ENCODE measurements at places on chromosomes 7 and 10.

DNA sequence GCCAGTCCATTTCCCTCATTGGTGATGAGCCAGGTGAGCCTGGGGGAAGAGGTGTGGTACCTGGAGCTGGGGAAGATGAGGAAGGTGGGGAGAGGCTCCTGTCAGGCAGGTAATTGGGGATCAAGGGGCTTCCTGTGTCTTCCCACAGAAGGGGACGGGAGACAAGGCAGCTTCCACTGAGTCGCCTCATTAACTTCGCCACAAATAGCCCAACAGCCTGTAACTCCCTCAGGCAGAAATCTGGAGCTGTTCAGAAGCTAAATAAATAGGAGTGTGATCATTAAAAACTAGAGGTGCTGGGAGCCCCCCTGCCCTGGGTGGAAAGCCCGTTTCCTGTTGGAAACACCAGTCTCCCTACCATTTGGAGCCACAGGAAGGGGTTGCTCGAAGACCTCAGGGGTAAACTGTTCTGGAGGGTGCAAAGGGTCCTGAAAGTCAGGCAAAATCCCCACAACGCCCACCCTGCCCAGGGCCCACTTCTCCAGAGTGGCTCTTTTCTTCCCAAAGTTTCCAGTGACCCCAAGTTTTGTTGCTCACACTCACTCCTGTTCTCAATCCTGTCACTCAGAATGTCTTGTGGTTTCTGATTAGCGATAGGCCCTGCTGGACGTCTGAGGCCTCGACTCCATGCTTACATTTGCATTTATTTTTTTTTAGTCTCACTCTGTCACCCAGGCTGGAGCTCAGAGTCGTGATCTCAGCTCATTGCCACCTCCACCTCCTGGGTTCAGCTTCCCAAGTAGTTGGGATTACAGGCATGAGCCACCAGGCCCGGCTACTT lies 25.7 kb downstream of the UNC5B start:
- DNase-seq: no peak

DNA sequence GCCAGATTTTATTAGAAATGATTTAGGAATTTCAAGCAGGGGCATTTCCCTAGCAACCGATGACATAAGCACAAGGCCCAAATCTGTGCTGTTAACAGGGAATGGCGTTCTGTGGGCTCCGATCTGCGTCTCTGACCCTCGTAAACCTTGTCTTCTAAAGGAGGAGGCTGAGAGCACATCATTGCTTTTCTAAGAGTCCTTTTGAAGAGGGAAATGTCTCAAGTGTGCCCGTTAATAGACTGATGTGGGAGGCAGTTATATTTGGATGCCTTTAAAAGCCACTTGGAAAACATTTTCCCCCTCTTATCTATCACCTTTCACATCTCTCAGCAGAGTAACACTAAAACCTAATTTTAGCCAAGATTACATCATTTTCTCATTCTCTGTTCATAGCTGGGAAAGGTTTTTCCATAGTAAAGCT lies 424.1 kb upstream of the GALNT17 start:
- no peak for DNase-seq

DNA sequence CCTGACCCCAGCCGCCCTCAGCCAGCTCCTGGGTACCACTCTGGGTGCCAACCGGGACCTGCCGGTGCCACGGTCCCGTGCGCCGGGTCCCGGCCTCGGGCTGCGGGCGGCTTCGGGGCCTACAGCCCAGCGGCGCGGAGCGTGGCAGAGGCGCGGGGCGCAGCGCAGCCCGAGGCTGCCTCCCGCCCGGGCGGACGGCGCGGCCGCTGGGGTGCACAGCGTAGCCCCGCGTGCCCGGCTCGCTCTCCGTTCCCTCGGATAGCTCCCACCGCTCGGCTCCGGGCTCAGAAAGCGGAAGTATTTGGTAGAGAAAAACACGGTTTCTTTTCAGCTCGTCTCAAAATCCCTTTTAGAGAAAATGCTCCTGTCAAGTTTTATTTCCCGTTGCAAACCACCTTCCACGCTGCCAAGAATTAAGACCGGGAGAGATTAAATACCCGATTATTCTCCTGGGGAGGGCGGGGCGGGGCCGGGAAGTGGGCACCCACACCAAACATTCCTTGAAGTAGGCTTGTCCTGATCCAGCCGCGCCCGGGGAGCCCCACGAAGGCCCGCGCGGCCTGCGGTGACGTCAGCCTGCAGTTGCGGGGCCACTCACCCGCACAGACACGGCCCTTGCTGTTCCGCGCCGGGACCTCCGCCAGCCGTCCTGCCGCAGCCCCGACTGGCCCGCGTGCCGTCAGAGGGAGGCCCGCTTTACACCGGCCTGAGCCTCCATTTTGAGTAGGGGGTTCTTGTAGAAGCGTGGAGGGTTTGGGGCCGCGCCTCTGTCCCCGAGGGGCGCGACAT lies 7.2 kb downstream of the HOXA13 start:
- DNase-seq: no peak

- no peak for DNase-seq
Measured at GRCh38 chr7:3215624-3216585, 85.1 kb upstream of the SDK1 start.

- DNase-seq: no peak
Measured at GRCh38 chr7:55475855-55476803, 96.2 kb downstream of the VOPP1 start.

GRCh38 chr10:91536111-91536510 lies 96.8 kb downstream of the PPP1R3C start:
- DNase-seq: no peak

DNA sequence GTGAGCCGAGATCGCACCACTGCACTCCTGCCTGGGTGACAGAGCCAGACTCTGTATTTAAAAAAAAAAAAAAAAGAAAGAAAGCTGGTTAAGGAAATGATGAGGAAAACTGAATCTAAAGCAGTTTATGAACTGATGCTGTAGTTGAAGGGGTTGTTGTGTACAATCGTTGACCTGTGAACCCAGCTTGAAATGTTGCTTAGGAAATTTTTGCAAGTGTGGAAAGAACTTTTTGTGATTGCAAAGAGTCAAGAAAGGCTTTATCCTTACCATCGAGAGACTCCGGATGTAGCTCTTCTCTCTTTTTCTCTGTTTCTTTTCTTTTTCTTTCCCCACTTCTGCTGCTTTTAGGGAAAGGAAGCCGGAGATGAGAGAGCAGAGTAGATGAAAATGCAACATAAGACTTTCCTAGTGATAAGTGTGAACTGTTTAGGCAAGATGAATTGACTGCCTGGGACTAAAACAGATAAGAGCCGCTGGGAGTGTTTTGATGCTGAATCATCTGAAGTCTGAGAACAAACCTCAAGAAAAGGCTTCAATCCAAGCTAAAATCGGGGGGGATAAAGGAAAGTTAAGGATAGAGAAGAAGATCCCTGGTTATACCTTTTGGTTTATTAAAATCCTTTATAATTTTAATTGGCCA lies 69.0 kb downstream of the TAF3 start:
- no peak for DNase-seq

DNA sequence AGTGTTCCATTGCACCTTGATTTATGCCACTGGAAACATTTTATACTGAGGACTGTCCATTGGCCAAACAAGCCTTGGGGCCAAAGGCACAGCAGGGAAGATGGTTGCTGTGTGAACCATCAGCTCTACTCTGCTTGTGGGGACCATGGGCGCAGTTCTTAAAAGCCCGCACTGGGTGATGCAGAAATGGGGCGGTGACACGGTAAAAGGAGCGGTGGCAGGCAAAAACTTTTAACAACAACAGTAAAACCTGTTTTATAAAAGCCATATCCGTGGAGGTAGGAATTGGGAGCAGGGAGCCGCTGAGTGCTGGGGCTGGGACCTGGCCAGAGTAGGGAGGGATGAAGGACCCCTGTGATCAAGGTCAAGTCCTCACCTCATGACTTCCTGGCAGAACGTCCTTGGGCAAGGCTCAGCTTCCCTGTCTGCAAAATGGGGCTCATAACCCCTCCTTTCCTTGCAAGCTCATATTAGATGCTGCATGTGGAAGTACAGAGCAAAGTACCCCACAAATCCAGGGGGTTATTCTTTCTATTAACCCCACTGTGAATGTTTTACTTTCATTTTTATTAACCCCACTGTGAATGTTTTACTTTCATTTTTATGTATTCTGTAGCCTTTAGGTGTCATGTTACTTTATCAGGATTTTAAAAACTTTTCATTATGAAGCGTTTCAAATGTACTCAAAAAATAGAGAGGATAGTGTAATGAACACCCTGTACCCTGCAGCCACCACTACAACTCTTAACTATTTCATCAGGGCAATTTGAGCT lies 78.3 kb downstream of the GRK5 start:
- DNase-seq: no peak

Measured in naive thymus-derived CD4-positive, alpha-beta T cell (primary cell).